T-helper 17 cell (primary cell): ENCODE measurements at places on chromosomes 1 and 21. TPM values are rescaled to one million over a fixed set of nuclear protein-coding genes. Genes with fewer than 3 reads are reported as not detected.

DNA sequence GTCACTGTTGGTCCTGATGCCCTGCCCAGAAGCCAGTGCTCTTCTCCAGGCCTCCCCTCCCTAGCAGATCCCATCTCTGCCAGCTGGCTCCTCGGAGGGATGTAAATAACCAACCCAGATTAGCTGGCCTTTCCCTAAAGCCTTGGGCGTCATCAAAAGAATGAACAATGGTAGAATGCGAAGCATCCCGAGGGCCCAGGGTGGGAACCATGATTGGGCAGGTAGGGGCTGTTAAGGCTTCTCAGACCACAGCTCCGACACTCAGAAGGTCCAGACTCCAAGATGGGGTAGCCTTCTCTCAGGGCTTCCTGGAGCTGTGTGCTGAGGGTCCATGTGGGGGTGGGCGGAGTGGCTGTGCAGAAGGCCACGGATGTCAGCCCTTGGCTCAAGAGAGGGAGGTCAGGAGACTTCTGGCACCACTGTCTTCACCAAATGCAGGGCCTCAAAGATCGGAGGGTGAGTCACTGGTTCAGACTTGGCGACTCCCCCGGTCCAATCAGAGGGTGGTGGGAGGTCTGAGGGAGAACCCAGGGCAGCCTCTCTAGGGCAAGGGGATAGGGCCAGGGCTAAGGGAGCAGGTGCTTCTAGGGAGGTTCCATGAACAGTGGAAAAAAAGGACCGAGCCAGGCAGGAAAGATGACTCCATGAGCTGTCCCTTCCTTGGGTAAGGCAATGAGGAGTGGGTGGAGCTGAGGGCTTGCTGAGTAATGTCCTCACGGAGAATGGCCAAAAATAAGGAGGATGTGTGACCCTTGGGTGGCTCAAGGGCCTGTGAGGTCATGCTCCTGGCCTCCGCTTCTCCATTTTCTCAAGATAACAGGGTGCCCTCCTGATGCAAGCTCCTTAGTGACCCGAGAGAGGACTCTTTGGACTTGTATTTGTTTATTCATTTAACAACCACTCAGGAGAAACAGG, 58.4 kb upstream of the EPS8L3 start:
- no peak overlapping the region for H3K27ac ChIP-seq
- no peaks in the 10 kb centered on the region for H3K36me3 ChIP-seq

GRCh38 chr1:42333662-42334239, 1.3 kb downstream of the FOXJ3 start:
- peaks cover 3% of the 10 kb centered on the region for H3K36me3 ChIP-seq
- H3K27ac ChIP-seq: peak overlapping the region; percentile 75
- H3K4me1 ChIP-seq: peaks cover 54% of the 10 kb centered on the region
- no peaks in the 10 kb centered on the region for H3K27me3 ChIP-seq
- DNase-seq: no peak

- H3K27ac ChIP-seq: no peak overlapping the region
- H3K4me1 ChIP-seq: no peaks in the 10 kb centered on the region
- no peak for DNase-seq
- no peak overlapping the region for H3K4me3 ChIP-seq
These were observed 593.2 kb downstream of the LRRIQ3 start for GRCh38 chr1:73604739-73605138.

DNA sequence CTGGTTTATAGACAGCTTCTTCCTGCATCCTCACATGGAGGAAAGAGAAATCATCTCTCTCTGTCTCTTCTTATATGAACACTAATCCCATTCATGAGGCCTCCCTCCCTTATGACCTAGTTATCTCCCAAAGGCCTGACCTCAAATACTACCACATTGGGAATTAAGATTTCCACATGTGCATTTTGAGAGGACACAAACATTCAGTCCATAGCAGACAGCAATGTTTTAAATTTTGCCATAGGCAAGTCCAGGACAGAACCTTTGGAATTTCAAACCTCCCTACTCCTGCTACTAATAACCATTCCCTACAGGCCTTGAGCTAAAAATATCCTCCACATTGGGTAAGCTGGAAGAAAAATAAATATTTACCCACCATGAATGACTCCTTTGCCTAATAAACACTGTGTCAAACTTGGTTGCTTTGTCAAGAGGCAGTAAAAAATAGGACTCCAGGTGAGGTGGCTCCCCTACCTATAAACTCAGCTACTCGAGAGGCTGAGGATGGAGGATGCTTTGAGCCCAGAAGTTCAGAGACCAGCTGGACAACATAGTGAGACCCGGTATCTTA, 113.7 kb downstream of the ZNF281 start:
- H3K27ac ChIP-seq: no peak overlapping the region
- H3K4me3 ChIP-seq: no peak overlapping the region
- peaks cover 6% of the 10 kb centered on the region for H3K27me3 ChIP-seq
- peaks cover 3% of the 10 kb centered on the region for H3K36me3 ChIP-seq

GRCh38 chr1:2875707-2876561, 74.4 kb upstream of the TTC34 start:
- no peak overlapping the region for H3K27ac ChIP-seq
- H3K4me3 ChIP-seq: no peak overlapping the region
- no peaks in the 10 kb centered on the region for H3K36me3 ChIP-seq
- no peaks in the 10 kb centered on the region for H3K4me1 ChIP-seq

The SZRD1 gene
- 133 TPM for total RNA-seq

The LYPD8 gene
- not detected for total RNA-seq

The TMEM200B gene
- total RNA-seq: not detected
